Renal cortex interstitium (tissue), 15 donors: ENCODE measurements at places on chromosomes 3 and 15. TPM values are rescaled to one million over a fixed set of nuclear protein-coding genes. Genes with fewer than 3 reads are reported as not detected.

DNA sequence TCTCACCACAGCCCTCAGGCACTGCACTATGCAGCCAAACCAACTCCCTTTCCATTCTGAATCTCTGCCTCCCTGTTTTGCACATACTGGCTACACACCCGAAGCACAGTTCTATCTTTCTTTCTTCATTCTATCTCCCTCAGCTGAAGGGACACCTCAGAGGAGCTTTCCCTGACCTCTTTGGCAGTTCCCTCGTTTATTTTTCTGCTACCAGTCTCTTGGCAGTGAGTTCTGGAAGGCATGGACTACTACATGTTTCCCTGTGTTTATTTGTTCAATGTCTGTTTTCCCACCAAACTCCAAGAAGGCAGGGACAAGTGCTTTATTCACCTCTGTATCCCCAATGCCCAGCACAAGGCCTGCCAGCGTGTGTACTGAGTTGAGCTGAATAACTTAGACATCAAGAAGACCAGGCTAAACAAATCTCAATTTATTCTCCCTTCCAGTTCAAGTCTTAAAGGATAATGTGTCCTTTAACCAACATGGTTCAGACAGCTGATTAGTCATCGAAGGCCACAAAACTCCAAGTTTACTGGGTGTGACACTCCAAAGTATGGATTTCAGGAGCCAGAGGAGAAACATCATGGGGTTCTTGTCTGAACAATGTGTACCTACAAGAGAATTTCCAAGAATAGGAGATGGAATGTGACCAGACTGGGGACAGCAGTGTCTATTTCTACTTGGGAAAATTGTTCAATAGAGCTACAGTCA lies 260.1 kb upstream of the CTNNB1 start:
- DNase-seq: no peak

DNA sequence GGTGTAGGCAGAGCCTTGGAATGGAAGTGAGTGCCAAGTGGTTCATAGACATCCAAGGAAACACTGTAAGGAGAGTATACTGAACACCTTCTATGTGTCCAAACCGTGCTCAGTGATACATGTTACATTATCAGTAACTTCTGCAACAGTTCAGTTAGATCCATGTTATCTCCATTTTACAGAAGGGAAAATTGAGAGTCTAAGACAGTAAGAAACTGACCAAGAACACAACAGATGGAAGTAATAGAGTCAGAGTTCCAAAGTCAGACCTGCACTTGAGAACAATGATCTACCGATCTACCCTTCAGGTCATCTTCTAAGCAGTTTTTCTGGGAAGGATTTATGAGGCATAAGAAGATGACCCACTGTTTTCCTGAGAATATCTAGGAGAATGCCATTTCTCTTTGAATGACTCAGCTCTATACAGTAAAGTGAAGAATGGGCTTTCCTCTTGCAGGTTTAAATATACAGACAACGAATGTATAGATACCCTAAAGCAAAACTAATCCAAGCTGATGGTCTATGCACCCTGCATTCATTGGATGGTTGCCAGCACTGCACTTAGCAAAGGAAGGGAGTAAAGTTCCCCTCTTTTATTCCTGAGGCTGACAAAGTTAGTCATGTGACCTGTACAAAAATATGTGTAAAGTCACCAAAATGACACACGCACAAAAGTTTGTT lies 604.1 kb upstream of the MDFIC2 start:
- DNase-seq: no peak

DNA sequence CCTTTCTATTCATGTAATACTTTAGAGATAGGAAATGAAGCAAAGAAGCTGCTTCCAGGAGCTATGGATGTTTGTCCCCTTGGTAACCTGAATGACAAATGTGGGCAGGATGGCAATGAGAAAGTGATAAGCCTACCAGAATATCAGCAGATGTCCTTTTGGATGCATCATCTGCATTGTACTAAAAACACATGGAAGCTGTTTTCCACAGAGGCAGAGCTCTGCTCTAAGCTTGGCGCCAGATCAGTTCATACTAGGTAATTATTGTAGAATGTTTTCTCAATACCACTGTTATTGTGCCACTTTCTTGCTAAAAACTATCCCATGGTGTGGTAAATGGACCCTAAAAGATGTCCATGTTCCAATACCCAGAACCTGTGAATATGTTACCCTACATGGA lies 100.2 kb downstream of the DTWD1 start:
- DNase-seq: no peak

The GOLGA8J gene
- polyA plus RNA-seq: 1.3 TPM

The ITIH1 gene
- not detected for polyA plus RNA-seq

The ISG20 gene
- polyA plus RNA-seq: 0.80 TPM

The P2RY14 gene
- polyA plus RNA-seq: 0.85 TPM

The NR2E3 gene
- polyA plus RNA-seq: 0.45 TPM
